ENCODE measurements at places on chromosomes 3 and 15.

- no peak for DNase-seq
Measured at GRCh38 chr3:104553121-104553520, 813.6 kb upstream of the ALCAM start.

DNA sequence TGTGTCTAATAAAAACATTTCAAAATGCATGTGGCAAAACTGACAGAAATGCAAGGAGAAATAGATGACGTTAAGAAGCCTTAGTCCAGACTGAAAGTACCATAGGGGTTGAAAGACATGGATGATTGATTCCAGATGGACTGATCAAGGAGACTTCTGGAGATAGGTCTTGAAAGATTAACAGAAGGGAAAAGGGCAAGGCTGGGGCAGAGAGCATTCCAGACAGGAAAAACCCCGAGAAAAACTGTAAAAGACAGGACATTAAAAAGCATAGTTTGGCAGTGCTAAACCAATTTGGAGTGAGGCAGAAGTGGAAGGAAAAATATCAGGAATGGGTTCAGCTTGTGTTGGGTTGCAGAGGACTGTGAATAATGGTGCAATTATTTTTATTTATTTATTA is 375.2 kb upstream of the SGO1 start:
- no peak for DNase-seq

GRCh38 chr3:14152233-14152962 is 26.0 kb downstream of the XPC start:
- DNase-seq, result no peak

DNA sequence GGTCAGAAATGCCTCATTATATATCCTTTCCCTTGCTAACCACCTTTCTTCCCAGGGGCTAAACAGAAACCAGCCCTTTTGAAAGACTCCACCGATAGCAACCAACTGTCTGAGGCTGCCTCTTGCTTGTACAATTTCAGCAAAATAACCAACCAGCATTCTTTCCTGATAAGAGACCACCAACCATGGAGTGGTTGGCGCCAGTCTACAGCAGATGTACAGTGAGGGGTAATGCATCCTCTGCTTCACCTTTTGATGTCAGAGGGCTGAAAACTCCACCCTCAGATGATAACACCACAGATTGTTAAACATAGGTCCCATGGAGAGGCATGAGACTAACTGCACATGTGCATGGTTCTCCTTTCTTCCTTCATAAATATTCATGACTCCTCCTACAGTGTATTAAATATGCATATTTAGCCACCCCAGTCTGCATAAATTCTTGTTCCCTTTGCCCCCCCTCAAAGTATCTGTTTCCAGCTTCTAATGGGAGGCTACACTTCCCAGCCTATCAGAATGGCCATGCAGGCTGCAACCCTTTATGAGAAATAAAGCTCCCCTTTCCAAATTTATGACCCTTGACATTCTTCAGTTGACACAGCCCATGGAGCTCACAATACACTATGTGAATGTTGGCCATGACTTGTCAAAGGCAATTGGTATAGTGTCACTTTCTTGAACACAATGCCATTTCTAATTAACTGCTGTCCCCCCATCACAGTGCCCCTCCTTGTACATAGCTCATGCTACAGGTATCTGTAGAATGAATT is 48.3 kb downstream of the GABRB3 start:
- no peak for DNase-seq

DNA sequence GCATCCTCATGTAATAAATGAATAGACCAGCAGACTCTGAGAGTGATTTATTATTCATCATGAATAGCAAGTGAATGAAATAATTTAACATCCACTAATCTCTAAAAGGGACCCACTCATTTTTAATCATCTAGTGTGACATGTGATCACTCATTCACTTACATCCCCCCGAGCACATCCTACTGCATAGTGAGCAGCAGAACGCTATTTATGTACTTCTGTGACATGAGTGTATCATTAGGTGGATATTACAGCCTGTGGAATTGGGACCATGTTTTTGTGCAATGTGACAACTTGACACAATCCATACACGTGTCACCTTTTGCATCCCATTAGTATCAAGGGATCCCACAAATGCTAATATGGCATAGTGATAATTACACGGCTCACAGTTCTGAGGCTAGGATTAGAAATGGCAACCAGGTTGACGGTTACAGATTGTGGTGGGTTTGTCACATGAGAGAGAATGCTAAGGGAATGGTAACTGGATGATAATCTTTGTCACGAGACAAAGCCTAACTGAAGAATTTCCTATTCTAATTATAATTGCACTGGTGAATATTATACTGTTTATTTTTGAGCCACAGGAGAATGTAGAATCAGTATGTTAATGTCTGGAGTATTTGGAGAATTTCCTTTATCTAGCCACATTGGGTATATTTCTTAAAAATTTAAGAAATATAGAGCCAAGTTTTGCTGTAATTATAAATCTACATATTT is 595.2 kb upstream of the TBL1XR1 start:
- no peak for DNase-seq

DNA sequence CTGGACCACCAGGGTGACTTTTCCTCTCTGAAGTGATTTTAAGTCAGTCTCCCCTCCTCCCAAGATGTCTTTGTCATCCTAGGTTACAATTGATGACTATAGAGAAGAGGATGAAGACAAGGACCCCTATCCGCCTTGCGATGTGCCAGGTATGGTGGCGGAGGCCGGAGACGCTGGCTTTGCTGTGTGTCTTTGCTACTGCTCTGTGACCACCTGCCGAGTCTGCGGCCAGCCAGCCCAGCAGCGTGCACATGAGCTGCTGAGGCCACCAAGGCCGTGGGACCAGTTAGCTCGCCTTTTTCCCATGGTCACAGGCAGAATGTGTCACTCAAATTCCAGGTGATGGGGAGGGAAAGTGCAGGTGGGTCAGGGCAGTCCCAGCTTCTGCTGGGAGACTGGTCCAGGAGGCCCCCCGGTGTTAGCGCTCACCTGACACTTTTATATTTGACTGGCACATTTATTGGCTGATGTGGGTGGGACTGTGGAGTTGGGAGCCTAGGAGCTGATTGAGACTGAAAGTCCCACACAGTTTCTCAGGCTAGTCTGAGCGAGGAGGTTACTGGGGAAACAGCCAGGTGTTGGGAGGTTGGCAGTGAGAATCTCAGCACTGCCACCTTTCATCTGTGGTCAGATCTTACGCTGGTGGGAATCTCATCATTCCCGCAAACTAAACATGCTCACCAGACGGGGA is 114.1 kb downstream of the CHDH start:
- no peak for DNase-seq

DNA sequence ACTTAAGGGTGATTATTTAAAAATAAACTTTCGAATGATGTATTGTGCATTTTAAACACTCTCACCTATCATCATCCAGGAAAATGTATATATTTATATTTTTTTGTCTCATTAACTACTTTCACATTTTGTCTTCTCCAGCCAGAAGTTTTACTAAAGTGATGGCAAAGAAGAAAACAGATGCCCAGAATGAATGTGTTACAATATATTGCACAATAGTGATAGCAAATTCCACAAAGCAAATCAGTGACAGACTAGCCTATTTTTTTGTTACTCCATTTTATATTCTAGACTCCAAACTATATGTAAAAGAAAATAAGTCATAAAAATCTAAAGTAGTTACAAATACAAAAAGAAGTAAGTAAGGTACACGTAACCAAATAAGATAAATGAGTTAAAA is 414.7 kb downstream of the EPHA3 start:
- DNase-seq, result no peak

GRCh38 chr15:76071806-76072205 is 12.0 kb downstream of the TMEM266 start:
- DNase-seq, result no peak

- no peak for DNase-seq
Measured at GRCh38 chr15:64774629-64775493, 528 bp downstream of the RBPMS2 start.

DNA sequence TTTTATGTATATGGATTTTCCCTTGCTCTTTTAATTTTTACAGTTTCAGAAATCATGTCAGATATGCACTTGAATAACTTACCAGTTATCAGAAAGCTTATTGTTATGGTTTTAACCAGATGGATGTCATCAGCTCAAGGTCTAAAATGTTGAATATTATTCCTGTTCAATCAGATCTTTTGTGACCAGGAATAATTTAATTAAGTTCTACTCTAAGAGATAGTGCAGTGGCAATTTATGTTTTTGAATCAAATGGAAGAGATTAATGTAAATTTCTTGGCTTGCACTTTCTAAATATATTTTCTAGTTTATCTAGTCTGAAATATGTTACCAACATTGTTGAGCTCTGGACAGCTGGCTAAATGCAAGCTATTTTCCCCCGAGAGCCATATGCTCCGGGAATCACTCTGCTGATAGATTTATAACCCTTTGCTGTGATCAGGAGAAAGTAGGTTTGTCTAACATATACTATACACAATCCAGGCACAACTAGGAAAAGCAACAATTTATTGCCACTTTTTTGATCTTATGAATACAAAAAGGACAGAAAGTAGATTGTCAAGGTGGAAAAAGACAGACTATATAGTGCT is 76.8 kb upstream of the CD96 start:
- DNase-seq, result no peak

- DNase-seq, result no peak
Measured at GRCh38 chr3:51538115-51538458, 432 bp upstream of the RAD54L2 start.

GRCh38 chr3:22308871-22309270 is 557.9 kb upstream of the ZNF385D start:
- DNase-seq, result no peak

DNA sequence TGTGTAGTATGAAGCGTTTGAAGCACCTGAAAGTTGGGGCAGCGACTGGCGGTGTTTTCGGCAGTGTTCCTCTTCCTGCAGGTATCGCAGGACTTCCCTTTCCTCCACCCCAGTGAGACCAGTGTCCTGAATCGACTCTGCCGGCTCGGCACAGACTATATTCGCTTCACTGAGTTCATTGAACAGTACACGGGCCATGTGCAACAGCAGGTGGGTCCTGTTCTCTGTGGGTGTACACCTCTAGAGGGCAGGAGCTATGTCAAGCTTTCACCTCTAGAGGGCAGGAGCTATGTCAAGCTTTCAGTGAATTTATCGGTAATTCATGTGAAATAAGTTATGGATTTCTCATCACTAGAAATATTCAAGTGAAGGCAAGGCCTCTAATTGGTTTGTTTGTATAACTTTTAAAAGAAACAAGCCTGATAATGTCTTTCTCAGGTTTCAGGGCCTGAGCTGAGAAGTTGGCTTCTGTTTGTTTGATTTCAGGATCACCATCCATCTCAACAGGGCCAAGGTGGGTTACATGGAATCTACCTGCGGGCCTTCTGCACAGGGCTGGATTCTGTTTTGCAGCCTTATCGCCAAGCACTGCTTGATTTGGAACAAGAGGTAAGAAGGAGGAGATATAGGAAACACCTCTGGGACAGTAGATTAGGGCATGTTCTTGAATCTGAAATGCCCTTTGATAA is 5.3 kb downstream of the TUBGCP4 start:
- DNase-seq, result no peak

- DNase-seq, result no peak
Measured at GRCh38 chr3:36926292-36926897, 18.5 kb downstream of the TRANK1 start.

DNA sequence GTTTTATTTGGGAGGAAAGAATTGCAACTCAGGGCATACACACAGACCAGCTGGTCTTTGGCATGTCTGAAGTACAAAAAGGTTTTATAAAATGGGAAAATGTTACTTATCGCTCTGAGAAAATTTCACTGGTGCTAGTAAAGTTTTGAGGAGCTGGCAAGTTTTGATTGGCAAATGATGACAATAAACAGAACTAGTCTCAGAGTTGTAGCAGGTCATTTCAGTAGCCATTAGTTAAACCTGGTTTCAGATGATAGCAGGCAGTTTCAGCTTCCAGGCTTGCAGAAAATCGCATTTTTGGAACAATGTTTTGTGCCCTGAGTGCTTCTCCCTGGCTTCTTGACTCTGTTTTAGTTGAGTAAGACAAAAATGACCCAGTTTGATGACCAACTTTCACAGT is 10.7 kb downstream of the B2M start:
- no peak for DNase-seq

GRCh38 chr15:28984421-28985315 is 98.9 kb downstream of the APBA2 start:
- no peak for DNase-seq

DNA sequence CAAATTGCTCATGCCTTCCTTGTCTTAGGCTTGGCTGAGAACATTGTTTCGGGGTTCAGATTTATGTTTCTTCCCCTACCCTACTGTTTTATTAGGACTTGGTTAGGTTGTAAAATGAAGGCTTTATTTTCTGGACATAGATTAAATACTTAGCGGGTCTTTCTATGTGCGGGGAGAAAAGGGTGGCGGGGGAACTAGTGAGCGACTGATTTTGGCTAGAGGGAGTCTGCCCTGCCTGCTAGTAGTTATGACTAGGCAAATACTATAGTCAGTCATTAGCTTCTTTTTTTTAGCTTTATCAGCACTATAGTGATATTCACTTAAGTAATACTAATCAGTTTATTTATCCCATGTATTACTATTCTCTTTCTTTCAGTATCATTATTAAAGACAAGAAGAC is 3.6 kb downstream of the CADM2 start:
- no peak for DNase-seq

DNA sequence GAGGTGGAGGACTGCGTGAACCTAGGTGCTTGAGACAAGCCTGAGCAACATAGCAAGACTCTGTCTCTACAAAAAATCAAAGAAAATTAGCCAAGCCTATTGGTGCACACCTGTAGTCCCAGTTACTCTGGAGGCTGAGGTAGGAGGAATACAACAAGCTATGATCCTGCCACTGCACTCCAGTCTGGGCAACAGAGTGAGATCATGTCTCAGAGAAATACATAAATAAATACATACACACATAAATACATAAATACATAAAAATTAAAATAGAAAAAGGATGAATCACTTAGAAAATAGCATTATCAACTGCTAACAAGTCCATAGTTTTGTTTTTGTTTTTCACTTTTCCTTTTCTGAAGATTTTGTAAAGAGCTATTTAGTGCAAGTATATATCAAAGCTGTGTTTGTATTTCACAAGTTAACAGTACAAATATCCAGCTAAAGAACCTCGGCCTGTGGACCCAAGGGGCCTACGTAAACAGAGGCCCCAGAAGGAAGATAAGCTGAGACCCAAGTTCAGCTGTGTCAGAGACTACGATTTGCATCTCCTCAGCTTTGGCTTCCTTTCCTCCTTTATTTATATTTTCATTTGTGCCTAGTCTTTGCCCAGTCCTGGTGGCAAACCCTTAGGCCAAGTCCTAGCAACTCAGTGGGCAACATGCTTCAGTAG is 67.1 kb upstream of the ROBO2 start:
- DNase-seq, result no peak

GRCh38 chr3:9809239-9809614 is 835 bp upstream of the TTLL3 start:
- no peak for DNase-seq

- no peak for DNase-seq
Measured at GRCh38 chr15:81400640-81401236, 26.7 kb upstream of the TMC3 start.

All from stimulated activated CD8-positive, alpha-beta memory T cell treated with anti-CD3 and anti-CD28 coated beads, Interleukin-4, amount 100 ng/mL, for 4 hours (primary cell).